ENCODE measurements at places on chromosomes 3 and 15. TPM values are rescaled to one million over a fixed set of nuclear protein-coding genes. Genes with fewer than 3 reads are reported as not detected.

GRCh38 chr3:129248286-129248979 is 973 bp upstream of the COPG1 start:
- H3K27me3 ChIP-seq = no peaks in the 10 kb centered on the region
- H3K4me3 ChIP-seq = peak overlapping the region; percentile 96
- peaks cover 32% of the 10 kb centered on the region for H3K4me1 ChIP-seq
- peak overlapping the region; percentile 96 for H3K27ac ChIP-seq
- peak; percentile 28 for DNase-seq

DNA sequence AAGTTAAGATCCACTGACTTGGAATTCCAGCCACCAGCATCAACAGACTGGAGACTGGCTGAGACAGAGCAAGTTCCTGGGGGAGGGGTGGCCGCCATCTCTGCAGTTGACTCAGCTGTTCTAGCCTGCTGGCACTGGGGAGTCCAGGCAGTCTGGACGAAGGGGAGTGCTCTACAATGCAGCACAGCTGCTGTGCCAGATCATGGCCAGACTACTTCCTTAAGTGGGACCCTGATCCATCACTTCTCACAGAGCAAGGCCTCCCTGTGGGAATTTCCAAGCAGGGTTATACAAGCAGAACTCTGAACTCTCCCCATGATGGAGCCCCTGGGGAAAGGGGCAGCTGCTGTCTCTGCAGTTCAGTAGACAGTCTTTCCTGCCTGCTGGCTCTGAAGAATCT is 35.2 kb downstream of the PYGO1 start:
- H3K4me3 ChIP-seq = no peak overlapping the region
- H3K27me3 ChIP-seq = peaks cover 19% of the 10 kb centered on the region
- no peak overlapping the region for H3K27ac ChIP-seq
- DNase-seq = no peak
- no peaks in the 10 kb centered on the region for H3K4me1 ChIP-seq

DNA sequence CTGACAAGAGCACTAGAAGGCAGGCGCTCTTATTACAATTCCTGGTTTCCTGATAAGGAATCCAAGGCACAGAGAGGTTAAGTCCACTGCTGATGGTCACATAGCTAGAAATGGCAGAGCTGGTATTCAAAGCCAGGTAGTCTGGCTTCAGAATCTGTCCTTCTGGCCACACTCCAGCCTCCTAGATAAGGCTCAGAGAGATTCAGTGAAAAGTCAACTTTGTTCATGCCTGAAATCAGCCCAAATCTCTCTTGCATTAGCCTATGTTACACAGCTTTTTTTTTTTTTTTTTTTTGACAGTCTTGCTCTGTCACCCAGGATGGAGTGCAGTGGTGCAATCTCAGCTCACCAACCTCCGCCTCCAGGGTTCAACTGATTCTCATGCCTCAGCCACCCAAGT is 21.1 kb upstream of the CMTM8 start:
- H3K36me3 ChIP-seq = no peaks in the 10 kb centered on the region
- H3K27me3 ChIP-seq = no peaks in the 10 kb centered on the region
- H3K27ac ChIP-seq = no peak overlapping the region
- no peak overlapping the region for H3K4me3 ChIP-seq

GRCh38 chr3:21216598-21216997 is 534.4 kb downstream of the ZNF385D start:
- DNase-seq = no peak
- no peaks in the 10 kb centered on the region for H3K4me1 ChIP-seq

- no peaks in the 10 kb centered on the region for H3K27me3 ChIP-seq
- DNase-seq = no peak
- no peaks in the 10 kb centered on the region for H3K4me1 ChIP-seq
- no peak overlapping the region for H3K27ac ChIP-seq
- H3K4me3 ChIP-seq = no peak overlapping the region
These were observed 749.7 kb upstream of the ARPP21 start for GRCh38 chr3:34889641-34890040.

DNA sequence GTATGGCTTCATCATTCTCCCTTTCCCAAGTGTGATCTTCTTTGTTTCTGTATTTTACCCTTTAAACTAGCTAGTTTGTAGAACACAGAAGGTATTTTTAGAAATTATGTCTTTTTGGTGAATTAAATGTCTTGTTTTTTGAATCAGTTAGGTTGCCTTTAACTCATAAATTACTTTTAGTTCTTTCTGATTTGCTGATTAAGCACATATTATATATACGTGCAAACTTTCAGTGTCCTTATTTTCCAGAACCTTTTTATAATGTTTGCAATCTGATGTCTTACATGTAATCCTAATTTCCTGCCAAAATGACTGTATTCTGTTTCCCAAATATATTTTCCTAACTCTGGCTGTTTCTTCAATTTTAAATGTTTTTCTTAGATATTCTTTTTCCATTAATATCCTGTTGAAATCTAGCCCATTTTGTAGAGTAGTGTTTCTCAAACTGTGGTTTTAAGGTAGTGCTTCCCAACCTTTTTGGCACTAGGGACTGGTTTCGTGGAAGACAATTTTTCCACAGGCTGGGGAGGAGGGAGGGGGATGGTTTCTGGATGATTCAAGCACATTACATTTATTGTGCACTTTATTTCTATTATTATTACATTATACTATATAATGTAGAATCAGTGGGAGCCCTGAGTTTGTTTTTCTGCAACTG is 51.8 kb downstream of the CHD2 start:
- no peaks in the 10 kb centered on the region for H3K27me3 ChIP-seq
- DNase-seq = no peak
- peaks cover 79% of the 10 kb centered on the region for H3K36me3 ChIP-seq
- no peak overlapping the region for H3K27ac ChIP-seq
- no peak overlapping the region for H3K4me3 ChIP-seq

DNA sequence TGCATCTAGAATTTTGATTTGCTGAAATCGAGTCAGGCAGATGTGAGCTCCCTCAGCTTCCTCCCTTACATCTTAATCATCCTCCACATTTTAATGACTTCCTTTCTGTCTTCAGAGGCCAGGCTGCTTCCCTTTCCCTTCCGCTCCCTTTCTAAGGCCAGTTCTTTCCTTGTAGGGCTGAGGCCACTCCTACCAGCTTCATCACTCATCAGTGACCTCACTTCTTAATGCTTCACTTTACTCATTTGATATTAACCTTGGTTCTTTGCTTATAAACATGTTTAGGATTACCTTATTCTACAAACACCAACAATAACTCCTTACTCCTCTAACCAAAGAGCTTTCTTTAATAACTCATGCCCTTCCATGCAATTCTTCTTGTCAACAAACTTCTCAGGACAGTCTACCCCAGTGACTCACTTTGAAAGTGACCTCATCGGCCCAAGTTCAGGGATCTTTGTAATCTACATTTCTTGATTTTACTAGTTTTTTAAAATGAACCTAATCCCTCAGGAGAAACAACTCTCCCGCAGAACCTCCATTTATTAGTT is 23.9 kb downstream of the ILDR1 start:
- DNase-seq = peak; percentile 16
- H3K27me3 ChIP-seq = peaks cover 8% of the 10 kb centered on the region
- no peaks in the 10 kb centered on the region for H3K36me3 ChIP-seq
- no peak overlapping the region for H3K4me3 ChIP-seq

- no peak overlapping the region for H3K4me3 ChIP-seq
- H3K27me3 ChIP-seq = peaks cover 18% of the 10 kb centered on the region
These were observed 193.0 kb downstream of the ATP10A start for GRCh38 chr15:25670025-25670554.

DNA sequence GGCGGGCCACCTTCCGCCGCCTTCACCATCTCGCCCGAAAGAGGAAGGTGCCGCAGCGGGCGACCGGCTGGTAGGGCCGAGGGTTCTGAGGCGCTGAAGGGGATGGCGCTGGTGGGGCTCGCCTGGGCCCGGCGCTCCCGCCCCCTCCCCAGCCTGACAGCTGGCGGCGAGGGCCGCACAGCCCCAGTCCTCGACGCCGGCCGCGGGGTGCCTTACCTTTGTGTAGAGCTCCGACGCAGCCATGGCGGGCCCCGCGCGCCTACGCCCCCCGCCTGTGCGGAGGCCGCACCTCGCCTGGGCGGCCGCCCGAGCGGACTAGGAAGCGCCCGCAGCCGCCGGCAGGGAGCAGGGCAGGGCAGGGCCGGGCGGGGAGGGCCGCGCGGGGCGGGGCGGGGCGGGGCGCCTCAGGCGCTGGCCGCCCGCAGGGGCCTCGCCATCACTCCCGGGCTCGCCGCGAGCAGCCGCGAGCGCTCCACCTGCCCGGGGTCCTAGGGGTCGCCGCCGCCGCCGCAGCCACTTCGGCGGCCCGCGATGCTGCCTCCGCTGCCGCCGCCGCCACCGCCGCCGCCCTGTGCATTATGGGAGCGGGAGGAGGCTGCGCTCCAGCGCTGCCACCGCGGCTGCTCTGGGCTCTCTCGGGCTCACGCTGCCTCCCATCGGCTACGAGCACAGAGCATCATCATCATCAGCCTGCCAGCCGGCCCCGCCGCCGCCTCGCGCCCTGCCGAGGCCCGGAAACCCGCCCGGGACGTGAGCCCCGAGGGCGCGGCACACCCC is at the start of gene MYO5A:
MYO5A (minus strand) TSS at position 317 of the 777 bp plus-strand sequence; CDS start at position 243, 74 bp downstream.
- H3K27ac ChIP-seq = peak within 1 kb of the TSS; percentile 92
- peaks cover 23% of the 10 kb centered on the region for H3K4me1 ChIP-seq
- peak; percentile 89 for DNase-seq
- H3K36me3 ChIP-seq = no peaks in the 10 kb centered on the region
- peak within 1 kb of the TSS; percentile 91 for H3K4me3 ChIP-seq

GRCh38 chr3:127373441-127374085 is 85.7 kb upstream of the PRR20G start:
- H3K4me3 ChIP-seq = no peak overlapping the region
- H3K27me3 ChIP-seq = peaks cover 8% of the 10 kb centered on the region
- no peak for DNase-seq
- no peak overlapping the region for H3K27ac ChIP-seq

PDE8A gene
- total RNA-seq = 28.7 TPM

SSUH2 gene
- 0.11 TPM for total RNA-seq

LTK gene
- total RNA-seq = not detected

USP4 gene
- total RNA-seq = 71.8 TPM

P2RY1 gene
- total RNA-seq = 1.1 TPM

CILP gene
- not detected for total RNA-seq

KNSTRN gene
- 58.8 TPM for total RNA-seq

SPINK8 gene
- total RNA-seq = not detected

CHRM5 gene
- total RNA-seq = not detected

COMMD2 gene
- total RNA-seq = 29.5 TPM

TGM4 gene
- not detected for total RNA-seq

Measured in activated CD4-positive, alpha-beta T cell treated with anti-CD3 and anti-CD28 coated beads for 36 hours (primary cell).